Stimulated activated CD8-positive, alpha-beta memory T cell treated with anti-CD3 and anti-CD28 coated beads, Interleukin-15, amount 100 ng/mL, for 4 hours (primary cell): ENCODE measurements at places on chromosomes 1 and 21.

DNA sequence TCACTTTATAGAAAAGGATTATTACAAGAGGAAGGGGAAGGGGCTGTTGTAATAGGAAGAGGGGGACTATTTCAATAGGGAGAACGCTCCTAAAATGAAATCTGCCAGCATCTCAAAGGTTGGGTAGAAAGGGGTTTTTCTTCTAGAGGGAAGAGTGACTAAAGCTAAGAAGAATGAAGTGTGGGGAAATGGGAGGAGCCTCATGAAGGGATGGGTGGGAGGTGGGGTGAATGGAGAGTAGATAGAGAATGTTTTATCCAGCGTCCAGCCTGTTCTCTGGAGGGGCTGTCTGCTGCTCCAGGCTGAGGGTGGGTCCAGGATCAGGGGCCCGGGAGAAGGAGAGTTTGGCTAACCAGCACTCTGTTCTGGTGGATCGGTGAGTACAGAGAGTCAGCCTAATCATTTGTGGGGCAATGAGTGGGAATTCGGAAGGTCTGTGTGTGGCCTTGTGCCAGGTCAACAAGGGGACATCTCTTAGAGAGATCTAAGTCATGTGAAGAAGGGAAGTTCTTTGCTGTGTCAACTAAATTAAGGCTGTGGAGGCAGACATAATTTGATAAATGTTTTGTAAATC is 25.2 kb downstream of the VN1R5 start:
- no peak for DNase-seq

DNA sequence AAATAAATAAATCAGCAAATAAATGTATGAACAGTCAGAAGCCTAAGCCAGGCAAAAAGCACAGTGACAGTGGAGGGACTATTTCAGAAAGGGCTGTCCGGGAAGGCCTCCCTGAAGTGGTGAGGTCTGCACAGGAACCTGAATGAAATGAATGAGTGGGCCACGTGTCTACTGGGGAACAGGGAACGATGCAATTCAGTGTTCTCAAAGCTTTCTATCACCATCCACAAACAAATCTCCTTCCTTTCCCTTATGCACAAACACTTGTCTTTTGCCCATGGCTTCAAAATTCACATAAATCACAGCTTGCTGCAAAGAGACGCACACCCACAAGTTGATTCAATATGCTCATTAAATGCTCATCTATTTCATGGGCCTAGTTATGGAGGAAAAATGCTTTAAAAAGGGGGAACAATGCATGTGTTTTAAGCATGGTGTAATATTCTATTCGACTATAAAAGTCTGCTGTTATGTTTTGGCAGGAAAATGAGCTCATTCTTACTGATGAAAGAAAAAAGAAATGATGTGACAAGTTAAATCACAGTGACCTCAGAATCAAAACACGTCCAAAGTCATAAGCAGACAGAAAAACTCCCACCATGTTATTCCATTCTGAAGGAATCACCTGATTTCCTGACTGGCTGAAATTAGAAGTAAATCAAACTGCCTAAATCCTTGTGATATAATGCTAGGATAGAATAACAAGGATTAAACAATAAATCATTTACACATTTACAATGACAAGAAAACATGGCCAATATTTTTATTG is 21.6 kb downstream of the URB1 start:
- DNase-seq = no peak

DNA sequence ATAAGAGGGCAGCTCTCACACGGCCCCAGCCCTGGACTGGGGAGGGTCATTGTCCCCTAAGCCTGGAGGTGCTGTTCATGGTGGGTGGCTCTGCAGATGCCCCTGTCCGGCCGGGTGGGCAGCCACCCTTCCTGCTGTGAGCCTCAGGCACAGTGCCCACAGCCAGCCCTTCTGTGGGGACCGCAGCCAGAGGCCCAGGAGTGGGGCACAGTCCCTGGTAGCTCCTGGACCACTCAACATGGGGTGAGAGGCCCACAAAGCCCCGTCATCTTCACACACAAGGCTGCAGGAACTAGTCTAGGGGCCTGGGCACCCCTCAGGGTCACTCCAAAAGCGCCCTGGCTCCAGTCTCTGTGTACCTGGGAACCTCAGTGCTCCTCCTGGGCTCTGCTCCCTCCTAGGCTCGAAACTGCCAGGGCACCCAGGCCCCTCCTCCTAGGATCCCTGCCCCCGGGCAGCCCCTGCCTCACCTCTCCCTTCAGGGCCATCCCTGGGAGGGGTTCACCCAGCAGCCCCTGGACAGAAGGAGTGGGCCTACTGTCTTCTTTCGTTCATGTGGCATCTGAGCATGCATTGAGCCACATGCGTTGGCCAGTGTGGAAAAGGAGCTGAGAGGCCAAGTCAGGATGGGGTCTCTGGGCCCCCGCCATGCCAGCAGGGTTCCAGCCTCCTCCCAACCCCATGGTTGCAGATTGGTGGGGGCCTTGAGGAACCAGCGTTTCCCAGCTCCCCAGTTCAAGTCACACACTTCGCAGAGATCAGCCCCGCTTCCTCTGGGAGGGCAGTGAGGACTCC is 43.0 kb downstream of the WNT9A start:
- no peak for DNase-seq

- no peak for DNase-seq
Measured at GRCh38 chr1:109556563-109556962, 8.1 kb downstream of the GNAI3 start.

DNA sequence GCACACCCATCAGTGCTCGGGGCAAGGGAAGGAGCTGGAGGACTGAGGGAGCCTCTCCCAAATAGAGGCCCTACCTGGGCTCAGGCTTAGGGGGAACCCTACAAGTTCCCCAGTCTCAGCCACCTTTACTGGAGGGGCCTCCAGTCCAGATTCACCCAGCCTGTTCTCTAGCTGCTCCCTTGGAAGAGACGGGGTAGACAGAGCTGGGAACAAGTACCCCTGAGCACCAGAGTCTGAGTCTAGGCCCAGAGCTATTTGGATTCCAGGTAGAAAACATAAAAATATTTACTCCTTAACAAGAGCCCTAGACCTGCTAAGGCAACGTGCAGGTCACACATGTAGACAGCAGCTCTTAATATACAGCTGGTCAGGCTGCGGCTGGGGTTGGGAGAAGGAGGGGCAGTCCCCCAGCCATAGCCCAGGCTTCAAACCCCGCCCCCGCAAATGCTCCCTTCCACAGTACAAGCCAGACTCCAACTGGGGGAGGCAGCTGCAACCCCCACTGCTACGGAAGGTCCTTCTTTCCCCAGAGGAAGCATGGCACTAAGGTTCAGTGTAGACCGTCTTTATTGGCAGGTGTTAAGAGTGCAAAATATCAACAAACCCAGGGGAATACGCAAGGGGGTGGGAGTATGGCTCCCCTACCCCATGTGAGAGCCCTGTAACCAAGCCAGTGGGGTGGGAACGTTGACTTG is 8.0 kb downstream of the TENT5B start:
- DNase-seq = no peak

- DNase-seq = no peak
Measured at GRCh38 chr1:234692966-234693580, 83.1 kb upstream of the IRF2BP2 start.

- no peak for DNase-seq
Measured at GRCh38 chr1:56803561-56804156, 15.5 kb downstream of the FYB2 start.

- DNase-seq = no peak
Measured at GRCh38 chr21:45572231-45572630, 30.0 kb upstream of the SLC19A1 start.

GRCh38 chr1:65332821-65333220 is 23.5 kb downstream of the DNAJC6 start:
- DNase-seq = no peak

GRCh38 chr21:40618191-40618973 is 228.6 kb downstream of the DSCAM start:
- DNase-seq = no peak

DNA sequence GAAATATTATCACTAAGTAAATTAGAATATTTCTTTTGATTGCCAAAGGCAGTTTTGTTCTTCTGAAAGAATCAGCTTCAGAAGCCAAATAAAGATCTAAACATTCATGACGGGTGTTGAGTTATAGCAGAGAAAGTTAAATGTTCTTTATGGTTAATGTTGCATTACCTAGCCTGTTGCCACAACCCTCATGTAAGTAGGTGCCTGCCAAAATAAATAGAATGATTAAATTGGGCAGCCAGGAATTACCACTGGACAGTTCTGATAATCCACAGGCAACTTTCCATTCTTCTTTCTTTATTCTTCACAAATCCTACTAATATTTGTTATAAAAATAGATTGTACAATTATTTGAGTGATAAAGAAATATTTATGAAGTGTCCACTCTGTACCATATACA is 217.9 kb upstream of the NRIP1 start:
- no peak for DNase-seq

DNA sequence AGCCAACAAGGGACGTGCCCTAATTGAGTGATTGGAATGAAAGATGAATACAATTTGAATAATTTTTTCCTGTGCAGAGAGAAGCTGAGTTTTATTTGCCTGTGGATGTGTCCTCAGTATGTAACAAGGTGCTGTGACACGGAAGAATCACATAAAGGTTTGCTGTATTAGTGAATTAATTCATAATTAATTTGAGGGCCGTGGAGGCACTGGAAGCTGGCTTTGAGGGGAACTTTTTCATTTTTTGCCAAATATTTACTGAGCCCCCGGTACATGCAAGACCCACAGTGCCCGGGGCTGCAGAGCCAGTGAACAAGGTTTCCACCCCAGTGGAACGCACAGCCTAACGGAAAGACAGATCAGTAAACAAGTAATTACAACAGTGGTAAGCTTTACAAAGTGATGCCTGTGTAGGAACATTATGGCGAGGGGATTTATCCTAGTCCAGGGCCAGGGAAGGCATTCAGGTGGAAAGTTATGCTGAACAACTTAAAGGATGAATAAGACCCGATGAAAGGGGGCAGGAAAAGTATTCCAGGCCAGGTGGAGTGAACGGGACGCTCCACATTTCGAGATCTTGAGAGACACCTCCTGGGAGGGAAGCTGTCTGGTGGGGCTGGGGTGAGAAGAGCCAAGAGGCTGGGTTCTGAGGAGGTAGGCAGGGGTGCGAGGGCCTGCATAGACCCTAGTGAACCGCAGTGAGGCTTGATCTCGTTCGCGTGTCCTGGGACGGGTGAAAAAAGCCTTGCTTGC is 773 bp upstream of the RCC2 start:
- DNase-seq = no peak
